ENCODE measurements at places on chromosomes 6 and 20. TPM values are rescaled to one million over a fixed set of nuclear protein-coding genes. Genes with fewer than 3 reads are reported as not detected.

DNA sequence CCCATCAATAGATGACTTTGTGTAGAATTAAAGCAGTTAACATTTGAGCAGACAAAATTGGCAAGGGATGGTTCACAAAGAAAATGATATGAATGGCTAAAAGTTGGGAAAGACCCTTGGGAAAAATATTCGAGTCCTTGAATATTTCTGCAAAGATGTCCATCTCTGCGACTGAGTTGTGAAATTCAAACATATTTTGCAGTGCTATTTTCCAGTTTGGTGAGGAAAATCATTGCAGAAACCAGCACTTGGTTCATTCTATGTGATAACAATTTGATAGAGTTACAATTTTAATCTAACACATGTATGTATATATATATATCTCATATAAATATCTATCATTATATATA is 6.1 kb upstream of the PRELID3B start:
- no peak for DNase-seq

The MATN4 gene
- not detected for total RNA-seq

DNA sequence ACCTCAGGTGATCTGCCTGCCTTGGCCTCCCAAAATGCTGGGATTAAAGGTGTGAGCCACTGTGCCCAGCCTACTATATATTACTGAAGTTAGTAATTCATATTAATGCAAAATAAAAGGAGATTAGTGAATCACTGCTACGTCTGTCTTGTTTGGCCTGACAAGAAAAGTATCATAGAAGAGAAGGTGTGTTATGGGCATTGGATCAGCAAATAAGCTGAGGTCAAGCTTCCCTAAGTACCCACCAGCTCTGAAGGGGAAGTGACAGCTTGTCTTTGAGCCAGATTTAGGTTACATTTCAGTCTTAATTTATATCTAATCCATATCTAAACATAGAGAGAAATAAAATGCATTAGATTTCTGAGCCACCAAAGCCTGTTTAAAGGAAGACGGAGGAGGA is 7.1 kb downstream of the SGK1 start:
- DNase-seq: no peak

The PLCB1 gene
- total RNA-seq: 8.0 TPM

DNA sequence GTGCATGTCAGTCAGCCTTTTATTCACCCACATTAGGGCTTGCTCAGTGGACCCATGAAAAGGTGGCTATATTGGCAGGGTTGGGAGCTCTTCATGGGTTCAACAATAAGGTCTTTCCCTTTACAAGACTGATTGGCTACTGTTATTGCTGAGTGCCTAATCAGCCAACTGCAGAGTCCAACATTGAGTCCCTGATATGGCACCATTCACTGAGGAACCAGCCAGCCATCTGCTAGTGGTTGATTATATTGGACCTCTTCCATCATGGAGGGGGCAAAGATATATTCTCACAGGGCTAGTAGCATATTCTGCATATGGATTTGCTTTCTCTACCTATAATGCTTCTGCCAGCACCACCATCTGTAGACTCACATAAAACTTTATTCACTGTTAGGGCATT is 69.9 kb downstream of the CDKAL1 start:
- no peak for DNase-seq

DNA sequence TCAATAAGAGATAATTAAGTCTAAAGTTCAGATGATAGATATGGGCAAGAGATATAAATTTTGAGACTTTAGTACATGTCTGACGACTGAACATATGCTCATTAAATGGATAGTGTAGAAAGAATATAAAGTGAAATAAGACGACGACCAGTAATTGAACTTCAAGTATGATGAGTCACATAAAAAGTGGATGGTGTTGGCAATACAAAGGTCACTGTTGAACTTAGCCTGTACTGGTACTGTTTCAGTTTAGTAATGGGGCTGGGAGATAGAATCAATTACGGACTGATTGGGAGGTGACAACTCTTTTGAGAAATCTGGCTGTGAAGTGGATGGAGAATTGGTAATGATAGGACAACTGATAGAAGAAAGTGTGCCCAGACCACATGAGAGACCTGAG is 68.1 kb downstream of the IBTK start:
- no peak for DNase-seq

DNA sequence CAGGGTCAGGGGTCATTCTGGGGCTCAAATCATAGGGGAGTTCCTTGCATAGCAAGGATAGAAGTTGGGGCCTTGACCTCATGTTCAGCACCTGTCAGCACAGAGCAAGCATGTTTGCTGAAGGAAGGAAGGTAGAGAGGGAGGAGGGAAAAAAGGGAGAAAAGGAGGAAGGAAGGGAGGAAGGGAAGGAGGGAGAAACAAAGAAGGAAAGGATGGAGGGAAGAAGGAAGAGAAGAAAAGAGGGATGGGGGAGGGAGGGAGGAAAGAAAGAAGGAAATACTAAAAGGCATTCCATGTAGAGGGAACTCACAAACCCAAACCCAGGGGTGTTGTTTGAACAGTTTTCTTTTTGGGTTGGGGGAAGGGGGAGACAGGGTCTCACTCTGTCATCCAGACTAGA is 80.1 kb downstream of the DLGAP4 start:
- DNase-seq: no peak

DNA sequence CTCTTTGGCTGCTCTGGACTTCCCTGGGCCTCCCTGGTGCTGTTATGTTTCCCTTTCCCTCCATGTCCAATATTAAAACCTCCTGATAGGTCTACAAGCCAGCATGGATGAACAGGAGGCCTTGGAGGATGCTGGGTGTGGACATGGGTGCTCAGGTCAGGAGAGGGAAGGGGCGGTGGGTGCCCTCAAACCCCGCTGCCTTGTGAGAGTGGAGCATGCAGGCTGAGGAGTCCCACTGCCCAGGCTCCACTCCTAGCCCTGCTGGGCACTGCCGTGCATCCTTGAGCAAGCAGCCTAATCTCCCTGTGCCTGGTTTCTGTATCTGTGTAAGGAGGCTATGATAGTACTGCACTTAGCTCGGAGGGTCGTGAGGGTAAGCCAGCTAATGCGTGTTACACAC is 18.4 kb upstream of the CCDC167 start:
- DNase-seq: no peak

The USP49 gene
- total RNA-seq: 2.7 TPM

- DNase-seq: no peak
Measured at GRCh38 chr6:137025786-137026730, 18.7 kb downstream of the IL20RA start.

DNA sequence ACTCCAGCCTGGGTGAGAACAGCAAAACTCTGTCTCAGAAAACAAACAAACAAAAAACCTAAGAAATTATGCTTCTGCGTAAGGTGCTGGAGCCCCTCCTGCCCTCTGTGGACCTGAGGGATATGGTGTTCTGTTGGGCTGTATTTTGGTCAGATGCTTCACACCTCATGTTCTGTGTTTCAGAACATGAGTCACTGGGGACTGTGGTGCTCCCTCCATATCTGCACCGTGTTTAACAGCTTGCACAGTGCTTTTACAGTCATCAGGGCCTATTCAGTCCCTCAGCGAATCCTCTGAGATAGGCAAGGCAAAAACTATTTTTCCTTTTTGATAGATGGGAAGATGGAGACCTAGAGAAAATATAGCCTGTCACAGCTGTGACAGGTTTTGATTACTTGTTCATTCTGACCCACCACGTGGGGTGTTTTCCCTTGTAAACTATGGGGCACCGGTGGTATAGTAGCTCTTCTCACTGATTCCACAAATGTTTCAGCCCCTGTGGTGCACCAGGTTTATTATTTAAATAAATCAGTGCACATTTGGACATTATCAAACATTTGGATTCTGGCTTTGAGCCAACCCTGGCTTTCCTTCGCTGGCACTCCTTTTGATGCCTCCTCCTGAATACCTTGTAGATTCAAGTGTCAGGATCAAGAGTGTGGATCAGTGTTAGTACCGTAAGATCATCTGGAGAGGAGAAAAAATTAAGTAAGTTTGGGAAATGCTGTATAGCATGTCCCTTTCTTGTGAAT is 9.6 kb downstream of the TTPAL start:
- no peak for DNase-seq

DNA sequence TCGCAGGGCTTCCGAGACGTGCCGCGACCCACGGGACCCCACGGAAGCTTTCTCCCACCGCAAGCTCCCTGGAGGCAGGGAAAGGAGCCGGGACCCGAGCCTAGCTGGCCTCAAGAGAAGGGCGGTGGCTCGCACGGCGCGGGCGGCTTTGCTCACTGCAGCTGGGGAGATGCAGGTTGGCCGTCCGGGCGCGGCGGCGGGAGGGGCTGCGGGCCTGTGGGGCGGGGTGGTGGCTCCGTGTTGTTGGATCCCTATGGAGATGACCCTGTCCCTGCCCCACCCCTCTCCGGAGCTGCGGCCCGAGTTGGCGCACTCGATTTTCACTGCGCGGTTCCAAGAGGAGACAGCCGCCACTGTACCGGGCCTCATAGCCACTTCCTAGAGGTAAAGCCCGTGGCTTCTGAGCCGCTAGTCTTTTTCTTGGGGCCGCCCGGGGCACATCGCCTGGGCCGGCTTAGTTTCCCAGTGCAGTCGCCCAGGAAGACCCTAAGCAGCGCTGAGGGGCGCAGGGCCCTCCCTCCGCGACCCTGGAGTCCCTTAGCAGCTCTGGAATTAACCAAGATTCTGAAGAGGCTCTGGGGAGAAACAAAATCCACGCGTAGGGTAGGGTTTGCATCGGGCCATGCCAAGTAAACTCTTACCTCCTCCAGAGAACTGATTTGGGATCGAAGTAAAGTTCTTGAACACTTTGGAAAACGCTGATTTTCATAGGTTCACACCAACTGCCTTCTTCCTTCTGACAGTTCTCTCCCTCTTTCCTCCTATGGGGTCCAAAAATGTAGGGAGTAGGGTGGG is at the start of gene ECT2L:
Gene ECT2L, plus strand, starts transcription at position 279 of the 795 bp plus-strand sequence. CDS start 17,188 bp downstream, outside the sequence.
- peak; percentile 84 for DNase-seq

The BPIFB2 gene
- total RNA-seq: not detected

- no peak for DNase-seq
Measured at GRCh38 chr20:52295556-52295955, 104.0 kb upstream of the ZFP64 start.

The LY86 gene
- total RNA-seq: 0.46 TPM

Data from heart left ventricle (tissue), 16 donors.